ENCODE measurements at places on chromosomes 1 and 21.

DNA sequence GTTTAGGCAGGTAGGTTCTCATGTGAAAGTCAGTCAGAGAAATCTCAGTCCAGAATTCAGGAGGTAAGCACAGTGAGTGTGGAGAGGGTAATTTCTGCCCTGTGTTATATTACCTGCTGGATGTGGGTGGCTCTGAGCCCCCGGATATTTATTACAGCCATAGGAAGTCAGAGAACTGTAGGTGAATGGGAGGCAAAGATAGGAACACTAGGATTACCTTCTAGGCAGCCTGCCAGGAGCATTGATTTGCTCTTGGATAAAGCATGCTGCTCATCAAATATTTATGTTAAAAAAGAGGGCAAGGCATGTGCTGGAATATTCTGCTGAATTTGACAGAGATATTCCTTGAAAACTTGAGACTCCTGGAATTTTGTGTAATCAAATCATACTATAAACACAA lies 8.5 kb downstream of the GNG12 start:
- no peak for DNase-seq

- no peak for DNase-seq
These were observed 17.4 kb downstream of the CNST start for GRCh38 chr1:246583448-246584185.

DNA sequence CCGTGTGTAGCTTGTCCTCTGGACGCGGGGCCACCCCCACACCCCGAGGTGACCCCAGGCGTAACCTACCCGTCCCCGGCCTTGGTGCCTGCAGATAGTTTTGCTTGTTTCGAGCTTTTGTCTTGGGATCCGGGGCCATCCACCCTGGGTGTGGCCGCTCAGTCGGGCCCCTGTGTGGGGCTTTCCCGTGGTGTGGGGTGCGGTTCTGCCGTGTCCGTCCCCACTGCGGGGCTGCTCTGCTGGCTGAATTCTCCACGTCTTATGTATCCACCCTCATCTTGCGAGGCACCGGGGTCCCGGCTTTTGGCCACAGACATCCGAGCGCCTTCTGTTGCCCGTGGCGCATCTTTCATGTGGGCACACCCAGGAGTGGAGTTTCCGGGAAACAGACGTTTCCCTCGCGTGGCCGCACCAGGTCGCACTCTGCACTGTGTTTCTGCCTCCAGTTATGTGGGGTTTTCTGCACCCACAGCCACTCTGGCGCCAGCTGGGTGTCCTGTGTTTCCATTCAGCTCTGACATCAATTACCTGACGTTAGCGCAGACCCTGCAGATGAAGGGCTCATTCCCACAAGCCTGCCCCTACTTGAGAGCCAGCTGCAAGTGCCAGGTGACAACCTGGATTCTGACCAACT lies 64.9 kb downstream of the PRKCZ start:
- DNase-seq = no peak

GRCh38 chr1:27527223-27527889 lies 37.4 kb upstream of the WASF2 start:
- no peak for DNase-seq

DNA sequence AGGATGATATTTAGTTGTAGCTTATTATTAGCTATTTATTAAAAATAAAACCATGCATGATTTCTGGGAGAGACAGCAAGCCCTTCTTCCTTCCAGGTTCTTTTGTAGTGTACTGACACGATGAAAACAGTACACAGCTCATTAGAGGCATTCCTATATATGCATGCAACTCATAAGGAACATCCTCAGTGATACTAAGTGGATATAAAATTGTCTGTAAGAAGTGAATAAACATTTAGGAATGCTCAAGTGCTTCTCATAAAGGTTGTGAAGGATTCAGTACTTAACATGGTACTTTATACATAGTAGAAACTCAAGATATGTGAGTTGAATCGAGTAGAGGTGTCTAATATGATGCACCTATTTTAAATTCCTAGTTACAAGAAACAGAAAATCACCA lies 287.7 kb downstream of the SDCCAG8 start:
- no peak for DNase-seq

DNA sequence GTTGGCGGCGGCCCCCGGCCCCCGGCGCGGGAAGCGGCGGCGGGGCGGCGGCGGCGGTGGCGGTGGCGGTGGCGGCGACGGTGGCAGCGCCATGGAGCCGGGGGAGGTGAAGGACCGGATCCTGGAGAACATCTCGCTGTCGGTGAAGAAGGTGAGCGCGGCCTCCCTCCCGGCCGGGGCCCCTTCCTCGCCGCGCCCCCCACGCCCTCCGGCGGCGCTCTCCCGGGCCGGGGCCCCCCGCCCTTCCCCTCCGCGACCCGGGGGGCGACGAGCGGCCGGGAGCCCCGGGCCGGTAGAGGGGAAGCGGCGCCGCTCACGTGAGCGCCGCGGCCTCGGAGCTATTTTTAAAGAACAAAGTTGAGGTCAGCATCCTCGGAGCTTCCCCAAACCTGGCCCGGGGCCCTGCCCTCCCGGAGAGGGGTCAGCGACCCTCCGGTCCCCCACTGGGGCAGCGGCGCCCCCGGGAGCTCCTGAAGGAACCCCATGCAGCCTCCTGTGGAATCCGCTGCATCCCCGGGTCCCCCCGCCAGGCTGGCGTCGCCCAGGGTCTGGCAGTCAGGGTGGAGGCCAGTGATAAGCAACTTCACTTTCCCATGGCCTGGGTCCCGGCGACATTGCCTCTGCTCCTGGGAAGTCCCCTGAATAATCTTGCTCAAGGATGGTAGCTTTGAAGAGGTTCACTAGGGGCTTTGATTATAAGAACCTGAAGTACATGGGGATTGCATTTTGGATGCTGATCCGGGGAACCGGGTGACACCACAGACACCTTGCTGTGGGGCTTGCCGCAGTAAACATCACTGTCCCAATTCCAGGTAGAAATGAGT lies 560 bp downstream of the PLEKHM2 start:
- DNase-seq = no peak

- DNase-seq = no peak
These were observed 707.2 kb upstream of the ADAMTS5 start for GRCh38 chr21:27674041-27674615.

DNA sequence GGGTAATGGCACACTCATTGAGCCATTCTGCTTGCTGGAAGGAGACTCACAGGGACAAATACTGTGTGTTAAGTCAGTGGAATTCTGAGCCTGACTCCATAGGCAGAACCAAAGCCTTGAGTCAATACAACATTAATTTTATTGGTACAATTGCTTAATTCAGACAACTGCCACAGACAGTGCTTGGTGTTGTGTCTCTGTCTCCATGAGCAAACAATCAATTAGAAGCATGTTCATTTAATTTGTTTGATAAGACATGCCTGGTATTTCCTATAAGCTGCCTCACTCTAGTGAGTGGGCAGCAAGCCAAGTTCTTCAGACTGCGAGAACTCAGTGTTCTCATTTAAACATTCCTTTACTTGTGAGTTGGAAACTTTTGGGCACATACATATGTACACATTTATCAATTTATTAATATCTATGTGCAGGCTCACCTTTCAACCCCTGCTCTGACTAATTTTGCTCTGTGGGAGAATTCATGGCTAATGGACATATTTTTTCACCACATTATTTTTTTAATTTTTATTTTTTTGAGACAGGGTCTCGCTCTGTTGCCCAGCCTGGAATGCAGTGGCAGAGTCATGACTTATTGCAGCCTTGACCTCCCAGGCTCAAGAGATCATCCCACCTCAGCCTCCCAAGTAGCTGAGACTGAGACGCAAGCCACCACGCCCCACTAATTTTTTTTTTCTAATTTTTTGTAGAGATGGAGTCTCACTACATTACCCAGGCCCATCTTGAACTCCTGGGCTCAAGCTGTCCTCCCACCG lies 4.5 kb upstream of the SRSF10 start:
- no peak for DNase-seq

GRCh38 chr1:192133350-192133926 lies 24.8 kb upstream of the RGS18 start:
- no peak for DNase-seq

DNA sequence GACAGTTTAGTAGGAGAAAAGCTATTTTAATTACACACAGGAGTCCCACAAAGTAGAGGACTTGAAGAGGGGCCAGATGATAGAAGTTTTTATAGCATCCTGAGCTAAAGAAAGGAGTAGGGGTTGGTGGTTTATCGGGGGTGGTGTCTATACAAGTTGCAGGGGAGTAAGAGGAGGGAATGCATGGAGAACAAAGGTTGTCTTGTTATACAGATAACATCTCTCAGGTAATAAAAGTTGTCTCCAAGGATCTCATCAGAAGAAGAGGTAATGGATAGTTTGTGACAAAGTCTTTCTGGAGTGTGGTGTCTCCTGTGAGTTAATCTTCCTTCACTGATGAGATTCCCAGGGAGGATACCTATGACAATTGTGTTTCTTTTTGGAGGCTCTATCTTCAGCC lies 23.4 kb upstream of the NUF2 start:
- no peak for DNase-seq

GRCh38 chr1:29485096-29485925 lies 249.0 kb downstream of the PTPRU start:
- DNase-seq = no peak

- no peak for DNase-seq
These were observed 45.4 kb downstream of the CD247 start for GRCh38 chr1:167472752-167473521.

- DNase-seq = no peak
These were observed 18.8 kb downstream of the INKA2 start for GRCh38 chr1:111720274-111720976.

GRCh38 chr1:229377429-229377828 lies 34.6 kb upstream of the CCSAP start:
- DNase-seq = no peak

GRCh38 chr1:207990455-207990854 lies 79.5 kb upstream of the CD34 start:
- no peak for DNase-seq

DNA sequence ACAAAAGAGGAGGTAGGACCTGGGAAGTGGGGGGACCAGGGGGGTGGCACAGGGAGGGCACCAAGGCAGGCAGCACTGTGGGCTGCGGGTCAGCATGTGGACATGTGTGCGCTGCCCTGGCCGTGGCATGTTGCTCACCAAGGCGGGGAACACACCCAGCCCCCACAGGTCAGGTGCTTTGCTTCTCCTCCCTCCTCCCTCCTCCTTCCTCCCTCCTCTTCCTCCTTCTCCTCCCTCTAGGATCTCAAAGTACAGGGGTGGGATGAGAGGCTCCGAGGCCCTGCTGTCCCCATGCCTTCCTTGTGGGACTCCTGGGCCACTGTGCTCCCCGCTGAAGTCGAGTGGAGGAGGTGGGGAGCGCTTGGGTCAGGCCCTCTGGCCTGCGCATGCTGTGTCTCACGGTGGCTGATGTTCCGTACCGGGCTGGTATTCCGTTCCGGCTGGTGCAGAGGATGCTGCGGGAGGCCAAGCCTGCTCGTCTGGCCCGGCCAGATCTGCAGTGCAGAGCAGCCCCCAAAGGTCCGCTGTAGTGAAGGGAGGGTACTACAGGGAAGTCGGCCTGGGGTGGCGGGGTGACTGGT lies 26.6 kb downstream of the SPSB1 start:
- no peak for DNase-seq

DNA sequence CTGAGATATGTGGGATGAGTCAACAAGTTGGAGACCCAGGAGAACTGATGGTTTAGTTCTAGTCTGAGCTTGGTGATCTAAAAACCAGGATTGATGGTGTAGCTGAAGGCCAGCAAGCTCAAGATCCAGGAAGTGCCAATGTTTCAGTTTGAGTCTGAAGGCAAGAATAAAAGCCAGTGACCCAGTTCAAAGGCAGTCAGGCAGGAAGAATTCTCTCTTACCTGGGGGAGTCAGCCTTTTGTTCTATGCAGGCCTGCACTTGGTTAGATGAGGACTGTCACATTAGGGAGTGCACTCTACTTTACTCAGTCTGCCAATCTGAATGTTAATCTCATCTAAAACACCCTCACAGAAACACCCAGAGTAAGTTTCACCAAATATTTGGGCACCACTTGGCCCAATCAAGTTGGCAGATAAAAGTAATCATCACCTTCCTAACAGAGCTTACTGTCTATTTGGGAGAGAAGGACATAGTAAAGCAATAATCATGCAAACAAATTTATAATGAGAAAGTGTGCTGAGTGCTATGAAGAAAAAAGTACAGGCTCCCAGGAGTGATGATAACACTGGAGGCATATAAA lies 63.4 kb downstream of the TSEN15 start:
- no peak for DNase-seq

DNA sequence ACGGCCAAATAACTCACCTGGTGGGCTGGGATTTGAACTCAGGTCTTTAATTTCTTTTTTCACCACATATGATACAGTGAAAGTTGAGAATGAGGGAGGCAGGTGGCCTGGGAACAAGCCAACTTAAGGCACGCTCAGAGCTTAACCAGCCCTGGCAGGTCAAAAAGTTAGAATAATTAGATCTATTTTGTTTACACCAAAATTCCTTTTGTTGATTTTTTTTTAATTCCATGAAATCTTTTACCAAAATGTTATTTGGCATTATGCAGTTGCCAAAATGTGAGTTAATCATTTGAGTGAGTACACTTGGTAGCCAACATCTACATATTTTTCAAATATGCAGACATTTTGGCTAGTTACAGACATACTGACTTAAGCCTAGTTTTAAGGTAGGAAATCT lies 36.8 kb downstream of the LHX8 start:
- DNase-seq = no peak

- no peak for DNase-seq
These were observed 1.3 kb upstream of the LDLRAP1 start for GRCh38 chr1:25541889-25542658.

DNA sequence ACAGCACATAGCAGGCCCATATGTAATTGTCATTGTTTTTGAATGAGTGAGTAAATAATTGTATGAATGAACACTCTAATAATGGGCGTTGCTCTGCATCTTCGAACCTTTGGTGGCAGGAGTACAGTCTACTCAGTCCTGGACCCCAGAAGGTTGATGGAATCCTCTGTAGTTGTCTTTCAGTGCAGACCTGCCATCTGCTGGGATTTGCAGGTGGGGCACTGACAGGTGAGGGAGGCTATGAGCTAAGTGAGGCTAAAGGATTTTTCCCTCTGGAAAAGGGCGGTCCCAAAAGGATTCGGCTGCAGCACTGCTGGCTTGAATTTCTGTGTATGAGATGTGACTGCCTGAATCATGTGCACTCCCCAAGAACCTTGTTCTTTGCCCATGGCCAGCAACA lies 53.4 kb downstream of the PLXNA2 start:
- no peak for DNase-seq

DNA sequence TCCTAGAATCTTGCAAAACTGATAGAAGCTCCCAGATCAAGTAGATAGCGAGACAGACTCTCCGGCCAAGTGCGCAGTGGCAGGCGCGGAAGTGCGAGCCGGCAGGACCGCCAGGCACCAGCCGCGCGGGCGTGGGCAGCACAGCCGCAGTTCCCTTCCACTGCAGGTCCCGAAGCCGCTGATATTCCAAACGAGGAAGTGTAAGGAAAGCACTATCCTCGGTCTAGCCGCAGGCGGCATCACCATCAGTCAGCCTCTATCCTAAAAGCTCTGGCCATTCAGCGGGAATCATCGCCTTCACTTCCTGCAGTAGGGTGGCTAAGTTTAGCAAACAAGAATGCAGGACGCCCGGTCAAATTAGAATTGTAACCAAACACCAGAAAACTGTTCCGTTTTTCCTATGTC lies 710 bp downstream of the GLRX2 start:
- DNase-seq = no peak

DNA sequence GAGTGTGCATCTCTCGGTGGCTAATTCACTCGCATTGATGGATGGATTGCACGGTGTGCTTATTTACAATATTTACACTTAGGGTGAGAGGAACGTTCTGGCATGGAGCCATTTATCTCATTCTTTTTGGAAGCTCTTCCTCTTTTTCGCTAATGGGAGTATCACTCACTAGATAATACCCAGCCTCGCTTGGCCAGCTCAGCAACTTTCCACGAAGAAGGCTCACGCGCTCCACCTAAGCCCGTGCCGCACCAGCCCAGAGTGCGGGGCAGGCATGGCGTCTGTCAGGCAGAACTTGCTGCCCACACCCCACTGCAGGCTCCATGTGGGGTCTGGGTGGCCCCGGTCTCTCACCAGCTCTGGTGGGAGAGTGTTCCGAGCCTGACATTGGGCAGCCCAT lies 484.9 kb downstream of the NPHP4 start:
- DNase-seq = no peak

All from stimulated activated CD8-positive, alpha-beta memory T cell treated with anti-CD3 and anti-CD28 coated beads, Interleukin-4, amount 100 ng/mL, for 1 hour (primary cell).